ENCODE measurements at places on chromosomes 5 and 9. TPM values are rescaled to one million over a fixed set of nuclear protein-coding genes. Genes with fewer than 3 reads are reported as not detected.

GRCh38 chr5:9544502-9545135, 1.3 kb downstream of the SEMA5A start:
- no peak for DNase-seq

The SEMA4D gene
- polyA plus RNA-seq: 45.0 TPM

DNA sequence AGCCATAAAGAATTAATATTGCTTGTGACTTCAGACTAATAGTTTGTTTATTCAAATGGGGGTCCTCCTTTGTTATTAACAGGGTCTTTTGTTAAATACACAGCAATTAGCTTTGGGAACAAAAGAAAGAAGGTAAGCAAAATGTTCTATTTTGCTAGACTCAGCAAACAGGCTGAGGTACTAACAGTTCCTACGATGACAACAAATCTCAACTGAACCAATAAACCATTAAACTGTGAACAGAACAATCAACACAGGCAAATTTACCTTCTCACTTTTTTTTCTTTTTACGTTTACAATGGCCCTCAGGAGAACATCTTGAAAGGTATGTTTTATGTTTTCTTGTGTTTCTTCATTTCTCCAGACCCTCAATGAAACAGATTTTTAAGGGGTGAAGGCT, 207.2 kb downstream of the NFIB start:
- no peak for DNase-seq

The GABRA1 gene
- polyA plus RNA-seq: not detected

The S100Z gene
- polyA plus RNA-seq: 0.21 TPM

Measured in right renal cortex interstitium (tissue), 3 donors.